Activated CD8-positive, alpha-beta memory T cell treated with anti-CD3 and anti-CD28 coated beads, Interleukin-2, amount 50 U/mL, for 4 hours (primary cell): ENCODE measurements at places on chromosomes 12 and 14.
A peak's percentile ranks its signal among the peaks of the same experiment; 100 is the strongest.

DNA sequence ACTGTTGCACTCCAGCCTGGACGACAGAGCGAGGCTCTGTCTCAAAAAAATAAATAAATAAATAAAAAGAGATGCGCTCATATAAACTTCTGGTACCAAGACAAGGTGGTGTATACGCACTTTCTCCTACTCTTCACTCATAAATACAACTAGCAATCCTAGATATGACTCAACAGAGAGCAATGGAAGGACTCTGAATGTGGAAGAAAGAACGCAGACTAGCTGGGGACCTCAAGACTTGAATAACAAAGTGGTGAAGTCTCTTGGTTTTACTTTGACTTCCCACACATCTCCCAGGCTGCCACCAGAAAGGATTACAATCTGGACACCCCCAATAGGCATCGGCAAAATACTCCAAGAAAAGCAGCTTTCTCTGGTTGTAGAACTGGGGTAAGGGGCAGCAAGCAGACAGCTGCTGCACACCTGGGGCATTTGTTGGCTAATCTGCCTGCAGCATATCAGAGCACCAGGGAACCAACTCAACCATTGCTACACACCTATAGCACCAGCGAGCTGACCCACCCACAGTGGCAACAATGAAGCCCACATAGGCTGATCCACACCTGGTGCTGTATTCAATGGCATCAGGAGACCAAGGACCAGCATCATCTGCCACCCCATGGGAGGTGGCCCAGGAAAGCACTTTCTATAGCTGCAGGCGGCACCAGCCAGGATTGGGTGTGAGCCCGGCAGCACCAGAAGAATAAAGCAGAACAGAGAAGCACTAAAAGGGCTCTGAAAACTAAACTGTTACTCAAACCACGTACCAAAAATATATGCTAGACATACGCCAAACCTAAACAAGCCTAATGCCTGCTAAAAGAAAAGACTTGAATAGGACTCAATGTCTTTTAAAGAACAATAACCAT, 1231.7 kb upstream of the TMEM132C start:
- DNase-seq: no peak

DNA sequence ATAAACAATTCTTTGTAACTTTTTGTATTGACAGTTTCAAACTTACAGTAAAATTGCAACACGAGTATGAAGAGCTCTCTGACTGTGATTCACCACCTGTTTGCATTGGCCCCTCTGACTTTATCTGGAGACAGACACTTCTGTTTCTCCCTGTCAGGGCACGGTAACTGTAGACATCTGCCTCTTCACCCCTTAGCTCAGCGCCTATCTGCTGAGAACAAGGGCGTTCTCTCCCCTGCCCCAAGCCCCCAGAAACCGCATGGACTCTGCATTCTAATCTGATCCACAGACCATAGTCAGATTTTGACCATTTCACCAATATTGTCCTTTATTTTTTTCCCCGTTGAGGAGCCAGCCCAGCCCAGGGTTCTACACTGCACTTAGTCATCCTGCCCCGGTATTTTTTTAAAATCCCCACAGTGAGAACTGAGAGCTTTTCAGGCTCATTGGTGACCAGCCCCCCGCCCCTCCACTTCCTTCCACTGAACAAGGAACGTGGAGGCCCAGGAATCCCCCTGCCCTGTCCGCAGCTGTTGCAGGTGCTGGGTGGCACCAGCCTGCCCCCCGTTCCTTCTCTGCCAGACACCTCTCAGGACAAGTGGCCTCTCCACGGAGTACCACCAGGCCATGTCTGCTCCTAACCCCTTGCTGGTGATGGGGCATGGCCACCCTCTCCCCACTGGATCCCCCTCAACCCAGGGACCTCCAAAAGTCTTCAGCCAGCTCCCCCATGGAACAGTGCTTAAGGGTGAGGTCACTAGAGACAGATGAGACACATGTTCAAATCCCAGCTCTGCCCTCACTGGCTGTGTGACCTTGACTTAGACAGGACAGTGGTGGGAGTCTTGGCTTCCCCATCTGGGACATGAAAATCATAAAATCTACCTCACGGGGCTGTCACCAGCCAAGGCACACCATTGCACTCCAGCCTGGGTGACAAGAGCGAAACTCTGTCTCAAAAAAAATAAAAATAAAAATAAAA, 11.2 kb downstream of the RHOF start:
- DNase-seq: peak; percentile 63

DNA sequence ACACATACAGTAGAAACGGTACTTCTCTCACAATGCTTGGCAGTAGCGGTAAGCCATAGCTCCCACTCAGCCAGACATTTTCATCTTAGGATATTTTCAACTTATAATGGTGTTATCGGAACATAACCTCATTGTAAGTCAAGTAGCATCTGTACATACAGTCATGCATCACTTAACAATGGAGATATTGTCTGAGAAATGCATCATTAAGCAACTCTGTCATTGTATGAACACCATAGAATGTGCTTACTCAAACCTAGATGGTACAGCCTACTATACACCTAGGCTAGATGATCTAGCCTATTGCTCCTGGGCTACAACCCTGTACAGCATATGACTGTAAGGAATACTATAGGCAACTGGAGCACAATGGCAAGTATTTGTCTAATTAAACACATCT, 40.8 kb downstream of the RPS6KA5 start:
- DNase-seq: no peak

GRCh38 chr12:90275088-90275487, 566.5 kb upstream of the ATP2B1 start:
- DNase-seq: no peak

DNA sequence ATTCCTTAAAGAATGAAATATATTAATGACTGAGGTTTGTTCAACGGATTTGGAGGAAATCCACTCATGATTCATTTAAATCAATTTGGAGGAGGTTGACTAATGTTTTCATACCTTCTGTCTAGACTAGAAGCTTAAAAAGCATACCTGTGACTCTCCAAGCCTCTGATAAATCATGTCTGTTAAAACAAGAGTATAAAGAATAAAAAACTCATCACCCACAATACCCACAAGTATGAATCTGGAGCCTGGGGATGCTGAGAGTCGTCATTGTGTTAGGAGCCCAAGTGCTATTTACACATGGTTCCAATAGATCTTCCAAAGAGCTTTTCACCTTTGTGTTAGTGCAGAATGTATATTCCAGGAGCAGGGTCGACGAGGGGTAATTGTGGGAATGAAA, 86.8 kb upstream of the ADAMTS20 start:
- no peak for DNase-seq

GRCh38 chr12:130649101-130650045, 66.7 kb downstream of the RIMBP2 start:
- DNase-seq: no peak

DNA sequence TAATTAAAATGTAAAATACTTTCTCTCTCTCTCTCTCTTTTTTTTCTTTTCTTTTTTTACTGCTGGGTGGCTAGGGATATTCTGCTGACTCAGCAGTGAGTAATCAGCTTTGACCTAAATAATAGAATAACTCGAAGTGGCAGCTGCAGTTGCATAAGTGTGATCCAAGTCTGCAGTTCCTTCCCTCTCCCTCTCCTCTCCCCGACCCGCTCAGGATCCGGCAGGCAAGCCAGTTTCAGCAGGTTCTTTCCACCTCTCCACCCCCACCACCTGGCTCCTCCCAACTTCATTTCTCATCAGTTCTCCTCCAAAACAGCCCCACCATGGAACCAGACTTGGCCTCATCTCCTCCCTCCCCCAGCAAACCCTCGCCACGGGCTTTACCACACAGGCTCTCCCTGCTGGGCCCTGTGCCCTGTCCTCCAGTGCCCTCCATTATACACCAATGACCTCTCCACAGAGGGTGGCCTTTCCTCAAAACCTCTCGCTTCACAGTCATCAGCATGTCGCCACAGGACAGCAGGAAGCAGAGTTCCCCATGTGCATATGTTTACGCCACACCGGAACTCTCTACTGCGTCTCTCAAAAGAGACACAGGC, 22.4 kb downstream of the SLC7A8 start:
- no peak for DNase-seq

- DNase-seq: no peak
Measured at GRCh38 chr12:91922139-91922538, 223.5 kb downstream of the BTG1 start.

DNA sequence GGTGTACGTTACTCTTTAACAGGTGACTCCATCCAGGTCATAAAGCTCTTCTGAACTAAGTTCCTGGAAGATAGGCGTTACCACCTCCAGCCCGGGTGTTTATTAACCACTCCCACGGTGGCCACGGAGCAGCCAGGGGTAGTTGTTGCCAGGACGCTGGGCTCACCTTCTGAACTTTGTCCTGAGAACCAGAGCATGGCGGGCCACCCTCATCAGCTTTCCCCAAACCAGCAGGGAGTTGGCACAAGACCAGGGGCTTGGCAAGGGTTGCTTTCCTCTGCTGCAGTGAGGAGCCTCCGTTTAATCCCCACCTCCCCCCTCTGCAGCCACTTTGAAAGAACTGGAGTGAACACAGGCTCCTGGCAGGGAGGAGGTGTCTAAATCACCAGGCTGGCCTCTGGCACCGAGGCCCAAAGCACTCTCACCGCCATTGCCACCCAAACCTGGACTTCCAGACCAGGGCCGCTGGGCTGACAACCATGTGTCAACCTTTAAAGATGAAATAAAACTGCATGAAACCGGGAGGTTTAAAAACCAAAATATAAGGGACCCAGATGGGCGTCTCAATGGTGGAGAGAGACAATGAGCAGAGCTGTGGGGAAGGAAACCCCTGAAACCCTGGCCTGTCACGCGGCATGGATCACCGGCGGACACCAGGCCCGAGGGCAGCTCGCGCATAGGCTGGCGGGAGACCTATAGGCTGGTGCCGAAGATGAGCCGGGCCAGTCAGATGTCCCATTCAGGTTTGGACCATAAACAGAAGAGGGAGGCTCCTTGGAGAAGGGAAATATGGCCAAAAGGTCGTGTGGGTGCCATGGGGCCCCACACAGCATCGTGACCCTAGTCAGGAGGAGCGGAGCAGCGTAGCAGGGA, 30.9 kb upstream of the TDRD9 start:
- DNase-seq: no peak

DNA sequence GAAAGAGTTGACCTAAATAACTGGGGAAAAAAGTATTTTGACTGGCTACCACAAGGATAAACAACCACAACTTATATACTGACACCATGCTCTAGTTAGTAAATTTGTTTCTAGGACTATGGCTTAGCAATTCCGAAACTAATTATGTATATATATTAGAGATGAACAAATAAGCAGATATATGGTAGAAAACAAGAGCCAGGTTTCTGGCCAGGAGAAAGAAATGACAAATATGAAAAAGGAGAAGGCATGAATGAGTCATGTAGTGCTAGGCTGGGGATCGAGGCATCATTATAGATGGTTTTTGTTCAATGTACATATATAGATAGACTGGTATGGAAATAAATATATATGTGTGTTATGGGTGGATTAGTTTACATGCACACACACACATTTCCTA, 5.5 kb upstream of the LRRC74A start:
- DNase-seq: no peak

GRCh38 chr14:76434220-76434619, 58.3 kb downstream of the ESRRB start:
- no peak for DNase-seq

DNA sequence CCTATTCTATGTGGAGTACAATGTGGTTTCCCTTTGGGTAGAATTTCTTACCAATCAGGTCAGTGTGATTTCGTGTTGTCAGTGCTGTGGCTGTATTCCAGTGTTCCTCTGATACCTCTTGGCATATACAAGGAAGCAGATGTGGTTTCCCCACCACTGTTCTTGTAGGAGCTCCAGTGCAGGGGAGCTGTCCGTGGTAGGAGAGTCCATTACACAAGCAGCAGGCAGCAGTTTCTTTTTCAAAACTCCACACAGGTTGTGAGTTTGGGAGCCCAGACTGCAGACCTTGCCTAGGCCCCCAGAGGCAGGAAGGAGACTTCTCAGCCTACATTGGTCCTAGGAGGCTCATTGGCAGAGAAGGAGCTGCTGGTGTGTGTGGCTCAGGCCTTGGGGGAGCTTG, 452.8 kb downstream of the AACS start:
- DNase-seq: no peak

- no peak for DNase-seq
Measured at GRCh38 chr12:16685107-16685506, 79.1 kb upstream of the LMO3 start.

- no peak for DNase-seq
Measured at GRCh38 chr12:105506678-105507310, 176.3 kb downstream of the C12orf75 start.

DNA sequence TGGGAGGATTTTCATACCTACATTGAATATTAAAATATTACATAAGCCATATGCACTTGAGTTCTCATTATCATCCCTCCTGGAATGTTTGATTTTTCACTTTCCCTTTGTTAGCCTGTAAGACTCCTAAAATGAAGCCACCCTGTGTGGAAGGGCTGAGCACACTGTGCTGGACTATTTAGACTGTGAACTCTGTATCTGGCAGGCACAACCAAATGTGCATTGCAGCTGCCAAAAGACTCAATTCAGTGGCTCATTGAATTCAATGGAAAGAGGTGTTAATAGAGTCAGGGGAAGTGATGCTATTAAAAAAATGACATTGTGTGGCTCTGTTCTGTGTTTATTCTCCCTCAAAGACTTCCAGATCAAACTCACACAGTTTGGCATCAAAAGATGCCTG, 111.1 kb downstream of the SMOC1 start:
- DNase-seq: no peak

GRCh38 chr14:101022121-101022520, 118.6 kb upstream of the RTL1 start:
- DNase-seq: peak; percentile 3

DNA sequence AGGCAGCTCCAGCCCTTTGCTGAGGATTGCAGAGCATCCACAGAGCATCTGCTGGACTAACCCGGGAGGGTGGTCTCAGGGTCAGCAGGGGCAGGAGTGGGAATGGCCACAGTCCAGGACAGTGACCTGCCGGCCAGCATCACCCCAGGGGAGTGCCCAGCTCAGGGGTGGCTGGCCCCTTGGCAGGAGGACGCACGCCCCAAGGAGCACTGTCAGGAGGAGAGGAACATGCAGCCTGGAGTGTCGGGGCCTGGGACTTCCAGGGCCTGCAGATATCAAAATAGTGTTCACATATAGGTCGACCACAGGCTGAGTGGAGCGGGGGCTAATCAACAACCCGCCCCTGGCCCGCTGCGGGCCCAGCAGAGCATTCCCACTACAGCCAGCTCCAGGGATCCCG, 33.2 kb upstream of the TEX22 start:
- no peak for DNase-seq

DNA sequence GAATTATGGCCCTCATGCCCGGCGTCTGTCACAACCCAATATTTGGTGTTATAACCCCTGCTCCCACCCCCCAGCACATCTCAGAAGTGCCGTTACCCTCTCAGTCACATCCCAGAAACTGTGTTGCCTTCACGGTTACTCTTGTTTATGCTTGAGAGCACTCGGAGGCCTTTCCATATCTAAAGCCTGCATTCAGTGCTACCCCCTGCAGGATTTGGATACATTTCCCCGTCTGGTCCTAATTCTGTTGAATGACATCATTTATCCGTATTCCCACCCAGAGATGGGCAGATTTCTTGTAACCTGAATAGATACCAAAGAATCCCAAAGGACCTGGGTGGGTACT, 19.1 kb upstream of the FOS start:
- DNase-seq: no peak
